ENCODE measurements at places on chromosomes 2 and 18. TPM values are rescaled to one million over a fixed set of nuclear protein-coding genes. Genes with fewer than 3 reads are reported as not detected.

NEU2 gene
- not detected for polyA plus RNA-seq

NPHP1 gene
- 8.0 TPM for polyA plus RNA-seq

HOXD4 gene
- not detected for polyA plus RNA-seq

CDH19 gene
- polyA plus RNA-seq = 0.11 TPM

SLC8A1 gene
- polyA plus RNA-seq = 18.7 TPM

RAB11FIP5 gene
- polyA plus RNA-seq = 2.6 TPM

TP53I3 gene
- 4.7 TPM for polyA plus RNA-seq

HOXD3 gene
- not detected for polyA plus RNA-seq

RGPD3 gene
- 0.74 TPM for polyA plus RNA-seq

CYRIA gene
- 64.0 TPM for polyA plus RNA-seq

AFF3 gene
- polyA plus RNA-seq = 5.1 TPM

DUSP2 gene
- polyA plus RNA-seq = 2.1 TPM

MGAT4A gene
- polyA plus RNA-seq = 54.8 TPM

SLC40A1 gene
- 12.6 TPM for polyA plus RNA-seq

COL3A1 gene
- polyA plus RNA-seq = 1.3 TPM

LYPD6B gene
- polyA plus RNA-seq = 7.7 TPM

LYG2 gene
- not detected for polyA plus RNA-seq

OSR1 gene
- not detected for polyA plus RNA-seq

DTNA gene
- polyA plus RNA-seq = 53.9 TPM

GBX2 gene
- polyA plus RNA-seq = 0.92 TPM

KLHL41 gene
- 2.7 TPM for polyA plus RNA-seq

DUSP19 gene
- polyA plus RNA-seq = 7.7 TPM

SERPINB3 gene
- not detected for polyA plus RNA-seq

LIMS4 gene
- 0.46 TPM for polyA plus RNA-seq

RESP18 gene
- not detected for polyA plus RNA-seq

CRYBA2 gene
- not detected for polyA plus RNA-seq

SOWAHC gene
- polyA plus RNA-seq = 5.8 TPM

CD8B2 gene
- polyA plus RNA-seq = not detected

SLC35F6 gene
- 21.2 TPM for polyA plus RNA-seq

IL36B gene
- polyA plus RNA-seq = not detected

MAL gene
- not detected for polyA plus RNA-seq

SP110 gene
- polyA plus RNA-seq = not detected

COBLL1 gene
- polyA plus RNA-seq = not detected

CXCR2 gene
- polyA plus RNA-seq = not detected

FZD7 gene
- 0.76 TPM for polyA plus RNA-seq

SCN3A gene
- 153 TPM for polyA plus RNA-seq

SLC9A4 gene
- 0.06 TPM for polyA plus RNA-seq

EVX2 gene
- not detected for polyA plus RNA-seq

FBXO15 gene
- 6.1 TPM for polyA plus RNA-seq

FKBP1B gene
- polyA plus RNA-seq = 183 TPM

RAPGEF4 gene
- 10.4 TPM for polyA plus RNA-seq

ASTL gene
- polyA plus RNA-seq = not detected

DLX1 gene
- polyA plus RNA-seq = 83.1 TPM

C2orf68 gene
- polyA plus RNA-seq = 42.6 TPM

LYPD1 gene
- polyA plus RNA-seq = 104 TPM

ZNF804A gene
- polyA plus RNA-seq = 2.9 TPM

IL18RAP gene
- not detected for polyA plus RNA-seq

FSHR gene
- polyA plus RNA-seq = 0.36 TPM

XDH gene
- polyA plus RNA-seq = 0.36 TPM

TNS1 gene
- polyA plus RNA-seq = 1.5 TPM

GCG gene
- not detected for polyA plus RNA-seq

All from neural cell (in vitro differentiated cells).